ENCODE measurements at places on chromosomes 1 and 21.
A peak's percentile ranks its signal among the peaks of the same experiment; 100 is the strongest.

DNA sequence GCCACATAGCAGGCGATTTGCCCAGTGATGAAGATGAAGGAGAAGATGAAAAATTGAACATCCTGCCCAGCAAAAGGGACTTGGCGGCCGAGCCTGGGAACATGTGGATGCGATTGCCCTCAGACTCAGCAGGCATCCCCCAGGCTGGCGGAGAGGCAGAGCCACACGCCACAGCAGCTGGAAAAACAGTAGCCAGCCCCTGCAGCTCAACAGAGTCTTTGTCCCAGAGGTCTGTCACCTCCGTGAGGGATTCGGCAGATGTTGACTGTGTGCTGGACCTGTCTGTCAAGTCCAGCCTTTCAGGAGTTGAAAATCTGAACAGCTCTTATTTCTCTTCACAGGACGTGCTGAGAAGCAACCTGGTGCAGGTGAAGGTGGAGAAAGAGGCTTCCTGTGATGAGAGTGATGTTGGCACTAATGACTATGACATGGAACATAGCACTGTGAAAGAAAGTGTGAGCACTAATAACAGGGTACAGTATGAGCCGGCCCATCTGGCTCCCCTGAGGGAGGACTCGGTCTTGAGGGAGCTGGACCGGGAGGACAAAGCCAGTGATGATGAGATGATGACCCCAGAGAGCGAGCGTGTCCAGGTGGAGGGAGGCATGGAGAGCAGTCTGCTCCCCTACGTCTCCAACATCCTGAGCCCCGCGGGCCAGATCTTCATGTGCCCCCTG is 3.3 kb downstream of the ZBTB18 start:
- no peak for DNase-seq

DNA sequence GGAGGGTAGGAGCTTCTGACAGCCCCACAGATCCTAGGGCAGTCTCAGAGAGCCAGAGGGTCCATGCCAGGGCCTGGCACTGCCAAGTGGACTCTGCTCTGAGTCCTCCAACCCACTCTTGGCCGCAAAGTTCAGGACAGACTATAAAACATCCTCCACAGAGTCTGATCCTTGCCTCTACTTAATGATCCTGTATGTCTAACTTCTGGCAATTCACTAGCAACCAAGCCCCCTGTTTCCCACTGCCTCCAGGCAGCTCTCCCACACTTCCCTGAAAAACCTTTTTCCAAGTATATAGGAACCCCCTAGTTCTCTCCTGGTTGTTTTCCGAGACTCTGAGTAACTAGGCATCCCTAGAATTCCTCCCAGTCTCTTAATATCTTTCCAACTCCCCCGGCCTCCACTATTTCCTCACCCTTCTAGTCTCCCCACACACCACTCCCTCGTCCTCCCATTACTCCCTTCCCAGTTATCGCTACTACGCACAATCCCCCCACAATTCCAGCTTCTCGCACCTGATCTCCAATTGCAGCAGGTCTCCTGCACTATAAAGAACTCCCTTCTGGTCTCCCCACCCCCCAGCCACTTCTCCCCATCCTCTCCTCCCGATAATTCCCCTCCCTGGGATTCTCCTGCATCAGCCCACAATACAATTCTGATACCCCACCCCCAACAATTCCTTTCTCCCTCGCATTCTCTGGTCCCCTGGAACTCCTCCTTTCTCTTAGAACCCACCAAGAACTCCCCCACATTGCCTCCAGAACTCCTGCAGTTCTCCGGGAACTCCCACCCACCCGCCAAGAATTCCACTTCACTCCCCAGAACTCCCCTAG is 574 bp downstream of the IGSF9 start:
- DNase-seq = no peak

- DNase-seq = peak; percentile 54
Observed at GRCh38 chr1:147214842-147215539, 10.1 kb downstream of the FMO5 start.

- DNase-seq = no peak
Observed at GRCh38 chr1:40742363-40743061, 41.1 kb upstream of the KCNQ4 start.

DNA sequence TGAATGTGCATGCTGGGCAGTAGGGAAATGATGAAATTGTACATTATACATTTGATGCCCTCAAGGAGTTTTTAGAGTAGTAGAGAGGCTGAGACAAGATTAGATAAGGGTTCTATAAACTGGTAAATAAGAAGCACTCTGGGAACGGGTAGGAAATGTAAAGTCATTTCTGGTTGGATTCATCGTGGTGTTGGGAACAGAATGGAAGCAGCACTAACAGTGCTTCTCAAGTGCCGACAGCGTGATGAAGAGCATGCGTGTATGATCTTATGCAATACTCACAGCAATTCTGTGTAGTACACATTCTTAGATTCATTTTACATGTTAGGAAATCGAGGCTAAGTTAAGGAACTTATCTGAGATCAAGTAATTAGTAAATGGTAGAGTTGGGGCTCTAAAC is 45.9 kb downstream of the GPR88 start:
- DNase-seq = no peak

GRCh38 chr21:38308532-38309119 is 51.8 kb downstream of the KCNJ15 start:
- DNase-seq = no peak

- DNase-seq = no peak
Observed at GRCh38 chr21:37655611-37656300, 260.5 kb downstream of the KCNJ6 start.

GRCh38 chr21:45453308-45453950 is 48.5 kb downstream of the COL18A1 start:
- no peak for DNase-seq

DNA sequence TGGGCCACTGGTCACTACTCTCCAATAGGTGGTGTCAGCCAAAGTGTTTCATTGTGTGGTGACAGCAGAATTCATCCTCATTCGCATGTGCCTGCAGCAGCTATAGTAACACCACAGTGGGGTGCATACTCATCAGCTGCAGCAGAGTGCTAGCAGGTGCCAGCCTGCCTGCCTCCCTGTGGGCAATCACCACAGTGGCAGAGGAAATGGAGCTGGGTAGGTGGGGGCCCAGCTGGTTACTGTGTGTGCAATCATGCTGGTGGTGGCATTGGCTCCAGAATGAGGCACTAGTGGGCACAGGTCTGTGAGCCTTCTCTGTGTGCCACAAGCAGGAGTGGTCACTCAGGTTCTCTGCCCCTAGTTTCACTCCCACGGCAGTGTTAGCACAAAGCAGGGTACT is 579.2 kb downstream of the PTPRC start:
- DNase-seq = no peak

- DNase-seq = no peak
Observed at GRCh38 chr1:19057182-19057779, 100.8 kb upstream of the IFFO2 start.

- DNase-seq = no peak
Observed at GRCh38 chr1:24190983-24191461, 3.9 kb upstream of the IFNLR1 start.

GRCh38 chr1:180392020-180392419 is 110.4 kb downstream of the ACBD6 start:
- no peak for DNase-seq

GRCh38 chr1:37926038-37926924 is 20.6 kb downstream of the INPP5B start:
- no peak for DNase-seq

- DNase-seq = no peak
Observed at GRCh38 chr1:219465212-219466093, 147.5 kb downstream of the ZC3H11B start.

DNA sequence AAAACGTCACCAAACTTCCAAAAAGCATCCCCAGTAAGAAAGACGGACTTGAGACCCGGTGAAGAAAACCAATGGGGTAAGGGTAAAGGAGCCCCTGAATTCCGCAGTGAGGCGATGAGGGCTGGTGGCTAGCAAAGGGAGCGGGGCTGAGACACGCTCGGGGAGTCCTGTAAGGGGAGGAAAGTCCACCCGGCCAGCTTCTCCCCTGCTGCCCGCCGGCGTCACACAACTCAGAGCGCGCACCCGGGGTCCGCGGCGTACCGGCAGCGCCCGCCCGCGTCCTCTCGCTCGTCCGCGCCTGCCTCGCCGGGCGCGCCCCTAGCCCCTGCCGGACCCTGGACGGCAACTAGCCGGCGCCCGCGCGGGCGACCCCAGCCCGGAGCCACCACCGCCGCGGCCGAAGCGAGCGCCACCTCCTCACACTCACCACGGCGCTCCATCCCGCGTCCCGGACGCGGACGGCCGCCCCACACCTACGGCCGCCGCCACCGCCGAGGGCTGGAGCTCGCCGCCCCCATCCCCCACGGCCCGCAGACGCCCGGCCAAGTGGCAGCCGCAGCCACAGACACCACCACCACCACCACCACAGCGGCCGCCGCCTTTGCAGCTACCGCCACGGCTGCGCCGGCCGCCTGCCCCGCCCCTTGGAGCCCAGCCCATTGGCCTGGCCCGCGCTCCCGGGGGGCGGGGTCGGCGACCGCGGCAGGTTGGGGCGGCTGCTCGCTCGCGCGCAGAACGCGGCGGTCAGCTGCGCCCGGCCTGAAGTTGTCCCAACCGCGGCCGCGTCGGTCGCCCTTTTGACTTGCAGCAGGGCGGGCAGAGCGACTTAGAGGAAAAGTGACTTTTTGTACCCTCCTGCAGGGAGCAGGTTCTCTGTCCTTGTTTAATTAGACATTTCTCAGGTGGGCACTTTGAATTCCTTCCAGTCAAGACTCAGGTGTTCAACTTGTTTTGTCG is 10.0 kb upstream of the ARHGAP29 start:
- DNase-seq = no peak

DNA sequence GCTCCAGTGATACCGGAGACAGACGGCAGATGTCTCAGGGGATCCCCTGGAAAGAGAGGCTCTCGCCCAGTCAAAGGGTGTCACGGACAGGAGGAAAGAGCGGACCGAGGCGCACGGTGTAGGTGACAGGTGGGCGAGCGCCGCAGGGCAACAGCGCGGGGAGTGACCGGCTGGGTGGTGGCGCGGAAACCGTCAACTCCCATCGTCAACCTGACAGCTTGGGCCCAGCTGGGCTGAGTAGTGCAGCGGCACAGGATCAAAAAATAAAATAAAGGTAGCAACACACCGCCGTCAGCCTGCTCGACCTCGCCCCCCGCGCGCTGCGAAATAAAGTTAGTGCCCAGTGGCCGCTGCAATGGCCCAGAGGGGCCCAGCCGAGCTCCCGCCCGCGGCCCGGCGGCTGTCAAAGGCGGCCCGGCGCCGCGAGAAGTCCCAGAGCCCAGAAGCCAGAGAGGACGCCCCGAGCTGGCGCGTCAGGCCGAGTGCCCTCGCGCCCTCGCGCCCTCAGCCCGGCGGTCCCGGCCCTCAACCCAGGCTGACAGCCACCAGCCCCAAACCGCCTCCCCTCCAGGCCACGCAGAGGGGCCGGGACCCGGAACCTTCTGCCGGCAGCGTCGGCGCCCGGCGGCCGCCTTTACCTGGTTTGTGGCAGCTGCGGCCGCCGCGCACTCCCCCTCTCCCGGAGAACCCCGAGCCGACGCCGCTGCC is at the start of gene LYST:
TSS of gene LYST (minus strand) at position 702 of the 708 bp plus-strand sequence. CDS start 36,489 bp downstream, outside the sequence.
- DNase-seq = no peak

- no peak for DNase-seq
Observed at GRCh38 chr1:170221031-170221430, 75.3 kb downstream of the NTMT2 start.

Data from LNCaP clone FGC (cell line).